T-helper 1 cell (primary cell): ENCODE measurements at places on chromosomes 4 and X.

DNA sequence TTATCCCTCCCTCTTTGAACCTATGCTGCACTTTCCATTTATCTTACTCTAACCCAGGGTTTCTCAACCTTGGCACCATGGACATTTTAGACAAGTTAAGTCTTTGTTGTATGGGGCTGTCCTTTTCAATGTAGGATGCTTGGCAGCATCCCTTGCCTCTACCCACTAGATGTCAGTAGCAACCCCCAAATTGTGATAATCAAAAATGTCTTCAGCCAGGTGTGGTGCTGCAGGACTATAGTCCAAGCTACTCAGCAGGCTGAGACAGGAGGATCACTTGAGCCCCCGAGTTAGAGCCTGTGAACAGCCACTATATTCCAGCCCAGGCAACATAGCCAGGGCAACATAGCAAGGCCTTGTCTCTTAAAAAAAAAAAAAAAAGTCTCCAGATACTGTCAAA, 7.0 kb downstream of the LRCH2 start:
- no peak for DNase-seq

- no peak for DNase-seq
Measured at GRCh38 chr4:156962528-156962974, 9.0 kb downstream of the PDGFC start.

DNA sequence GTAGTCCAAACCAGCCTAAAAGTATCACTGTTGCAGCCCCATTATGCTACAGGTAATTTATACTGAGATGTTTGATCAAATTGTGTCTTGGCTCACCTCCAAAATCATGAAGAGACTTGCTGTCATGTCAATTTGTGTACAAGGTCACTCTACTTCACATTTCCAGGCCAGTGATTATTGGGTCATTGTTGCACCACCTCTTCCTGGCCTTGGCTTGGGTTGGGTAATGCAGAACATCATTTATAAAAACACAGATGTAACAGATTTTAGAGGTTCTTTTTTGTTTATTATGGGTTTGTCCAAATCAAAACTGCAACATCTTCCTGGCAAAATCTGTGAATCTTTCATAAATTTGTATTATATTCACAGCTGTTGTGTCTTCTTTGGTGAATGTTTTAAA, 459.5 kb downstream of the ANKRD50 start:
- DNase-seq, result no peak

GRCh38 chr4:88219099-88219498, 60.7 kb upstream of the ABCG2 start:
- DNase-seq, result no peak

- no peak for DNase-seq
Measured at GRCh38 chr4:87081826-87082225, 138.6 kb downstream of the KLHL8 start.

- no peak for DNase-seq
Measured at GRCh38 chrX:1870421-1870820, 255.6 kb downstream of the ASMT start.

DNA sequence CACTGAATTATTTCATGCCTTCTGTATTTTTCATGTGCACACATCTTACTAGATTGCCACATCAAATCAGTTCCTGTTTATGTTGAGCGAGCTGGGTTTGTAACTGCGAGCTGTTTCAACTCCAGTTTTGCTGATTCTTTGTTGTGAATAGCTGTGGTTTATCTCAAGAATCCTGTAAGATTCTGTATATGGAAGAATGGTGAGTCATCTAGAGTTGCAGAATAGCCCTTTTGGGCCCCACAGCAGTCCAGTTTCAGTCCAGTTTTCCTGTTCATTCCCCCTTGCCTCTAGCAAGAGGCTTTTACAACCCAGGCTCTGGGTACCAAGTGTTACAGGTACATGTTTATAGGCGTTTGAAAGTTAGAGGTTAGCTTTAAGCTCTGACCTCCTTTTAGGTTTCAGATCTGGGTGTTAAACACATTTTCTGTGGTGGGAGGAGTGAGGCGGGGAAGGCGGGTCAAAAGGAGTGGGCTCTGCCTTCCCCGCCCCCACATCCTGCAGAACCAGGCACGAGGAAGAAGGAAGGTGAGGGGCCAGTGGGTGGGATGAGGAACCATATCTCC, 32.7 kb downstream of the TBC1D14 start:
- peak; percentile 76 for DNase-seq

GRCh38 chr4:169238445-169238844, 32.3 kb downstream of the SH3RF1 start:
- DNase-seq, result no peak

- DNase-seq, result no peak
Measured at GRCh38 chr4:142663828-142664227, 182.3 kb downstream of the INPP4B start.

DNA sequence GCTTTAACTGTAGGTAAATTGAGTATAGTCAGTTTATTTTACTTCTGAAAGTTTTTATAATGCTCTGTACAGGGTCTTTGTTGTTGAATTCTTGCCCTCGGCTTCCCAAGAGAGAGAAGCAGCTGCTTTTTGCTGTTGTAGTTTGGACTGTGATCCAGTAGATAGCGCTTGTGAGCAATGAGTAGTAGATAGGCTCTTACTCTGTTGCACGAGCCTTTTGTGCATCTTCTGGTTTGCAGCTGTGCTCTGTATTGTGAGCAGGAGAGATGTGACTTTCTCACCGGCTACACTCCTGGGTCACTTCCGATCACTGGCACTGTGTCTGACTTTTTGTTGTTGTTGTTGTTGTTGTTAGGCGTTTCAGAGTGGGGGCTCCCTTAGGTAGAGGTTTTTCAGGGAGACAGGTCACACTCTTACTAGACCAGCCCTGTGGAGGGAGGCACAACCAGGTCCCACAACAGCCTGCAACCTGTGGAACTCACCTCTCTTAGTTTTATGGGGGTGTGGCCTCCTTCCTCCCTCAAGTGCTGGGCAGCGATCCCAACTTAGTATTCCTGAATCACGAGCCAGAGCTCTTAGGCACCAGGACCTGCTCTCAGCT, 822.1 kb upstream of the GALNTL6 start:
- no peak for DNase-seq

DNA sequence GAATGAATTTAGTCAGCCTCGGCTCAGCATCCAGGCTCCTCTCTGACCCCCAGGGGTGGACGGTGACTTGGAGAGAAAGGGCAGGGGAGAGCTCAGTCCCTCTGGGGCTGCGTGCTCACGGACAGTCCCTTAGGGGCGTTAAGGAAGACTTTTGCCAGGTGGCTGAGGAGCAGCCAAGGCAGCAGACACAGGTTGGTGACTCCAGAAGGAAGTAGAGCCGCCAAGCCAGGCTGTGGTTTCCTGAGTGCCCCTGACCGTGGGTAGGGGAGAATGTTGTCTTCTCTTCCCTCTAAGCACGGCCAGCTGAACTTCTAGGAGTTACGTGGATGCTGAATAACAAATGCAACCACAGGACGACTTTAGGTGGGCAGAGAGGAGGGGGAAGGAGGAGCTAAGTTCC, 91.0 kb upstream of the MTM1 start:
- DNase-seq, result no peak

DNA sequence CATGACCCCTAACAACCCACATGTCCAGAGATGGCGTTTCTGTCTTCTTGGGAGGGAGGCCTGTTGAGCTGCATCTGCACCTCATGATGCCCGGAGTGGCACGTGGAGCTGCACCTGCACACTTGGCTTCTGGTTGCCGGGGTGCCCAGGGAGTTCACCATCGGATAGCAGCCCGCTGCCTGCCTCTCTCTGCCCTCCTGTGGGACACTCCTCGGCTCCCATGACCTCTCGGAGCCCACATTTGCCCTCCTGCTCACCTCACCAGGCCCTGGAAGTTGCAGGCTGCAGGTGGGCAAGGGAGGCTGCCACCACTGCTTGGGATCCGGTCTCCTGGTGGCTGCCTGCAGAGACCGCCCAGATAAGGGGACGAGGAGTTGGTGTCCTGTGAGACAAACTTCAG, 74.1 kb downstream of the TRAPPC11 start:
- DNase-seq, result no peak

- no peak for DNase-seq
Measured at GRCh38 chr4:118344801-118345200, 8.0 kb downstream of the PRSS12 start.

DNA sequence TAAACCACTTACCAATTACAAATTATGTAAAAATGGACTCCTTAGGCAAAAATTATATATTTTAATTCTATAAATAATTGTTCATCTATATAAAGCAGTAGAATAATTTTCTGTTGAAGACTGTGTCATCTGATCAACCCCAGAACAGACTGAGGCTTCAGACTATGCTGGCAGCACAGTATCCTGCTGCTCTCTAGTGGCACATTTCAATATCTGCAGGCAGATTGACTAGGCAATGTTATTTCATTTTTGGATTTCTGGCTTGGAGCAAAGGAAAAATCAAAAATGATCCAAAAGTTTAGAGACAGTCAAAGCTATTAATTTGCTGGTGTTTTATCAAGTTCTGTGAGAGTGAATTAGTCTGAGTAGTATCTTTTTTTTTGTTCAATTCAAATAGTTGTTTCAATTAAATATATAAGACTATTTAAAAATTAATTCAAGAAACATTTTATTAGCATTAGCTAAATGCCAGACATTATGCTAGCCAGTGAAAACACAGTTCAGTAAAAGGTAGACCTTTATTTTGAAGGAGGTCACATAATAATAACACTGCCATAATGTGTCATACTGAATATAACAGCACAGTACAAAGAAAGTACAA, 21.3 kb upstream of the SULT1E1 start:
- no peak for DNase-seq

DNA sequence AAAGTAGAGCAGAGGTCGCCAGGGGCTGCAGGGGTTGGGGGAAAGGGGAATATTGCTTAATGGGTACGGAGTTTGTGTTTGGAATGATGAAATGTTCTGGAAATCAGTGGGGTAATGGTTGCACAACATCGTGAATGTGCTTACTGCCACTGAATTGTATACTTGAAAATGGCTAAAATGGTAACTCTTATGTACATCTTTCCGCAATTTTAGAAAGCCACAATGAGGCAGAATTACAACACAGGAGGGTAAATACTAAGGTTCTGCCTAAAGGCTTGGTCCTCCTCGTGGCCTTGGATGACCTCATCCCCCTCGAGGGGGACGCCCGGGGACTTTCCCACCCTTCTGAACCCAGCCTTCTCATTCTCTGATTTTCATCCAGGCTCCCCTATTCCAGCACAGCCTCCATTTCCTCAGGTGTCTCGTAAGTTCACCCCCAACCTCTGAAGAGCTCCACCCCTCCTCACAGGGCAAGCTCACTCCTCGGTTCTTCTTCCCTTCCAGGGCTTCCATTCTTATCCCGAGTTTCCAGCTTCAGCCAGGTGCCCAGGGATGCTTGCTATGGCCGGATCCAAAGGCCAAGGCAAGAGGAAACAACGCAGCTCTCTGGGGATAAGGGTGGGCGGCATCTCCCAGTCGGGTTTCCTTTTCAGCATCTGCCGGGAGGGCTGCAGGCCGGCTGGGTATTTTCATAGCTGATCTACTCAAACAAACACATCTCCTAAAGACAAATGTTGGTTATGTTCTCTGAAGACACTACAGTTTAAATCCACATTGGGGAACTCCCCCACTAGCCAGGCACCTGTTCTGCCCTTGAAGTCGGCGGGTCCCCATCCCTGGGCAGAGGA, 71.3 kb upstream of the ACSL1 start:
- no peak for DNase-seq

- DNase-seq, result no peak
Measured at GRCh38 chr4:8191136-8191747, 7.8 kb upstream of the SH3TC1 start.

- DNase-seq, result no peak
Measured at GRCh38 chrX:16100673-16101072, 22.7 kb upstream of the GRPR start.

- DNase-seq, result no peak
Measured at GRCh38 chr4:38230821-38231563, 270.8 kb downstream of the PTTG2 start.

GRCh38 chr4:159922119-159922518, 819.2 kb downstream of the RAPGEF2 start:
- no peak for DNase-seq

DNA sequence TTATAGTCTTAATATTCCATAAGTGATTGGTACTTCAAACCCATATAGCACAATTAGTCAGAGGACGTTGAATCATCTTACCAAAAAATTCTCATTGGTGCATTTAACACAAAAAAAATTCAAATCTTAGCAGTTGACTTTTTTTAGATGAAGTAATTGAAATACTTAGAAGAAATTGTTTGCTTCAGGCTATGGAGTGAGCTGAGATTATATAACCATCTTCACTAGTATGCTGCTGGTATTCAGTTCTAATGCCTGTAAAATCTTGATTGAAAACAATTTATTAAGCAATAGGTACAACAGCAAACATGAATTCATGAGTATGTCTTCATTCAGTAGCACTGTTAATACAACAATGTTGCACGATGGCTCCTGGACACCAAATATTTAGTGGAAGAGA, 250.0 kb downstream of the GPM6A start:
- no peak for DNase-seq

GRCh38 chrX:112760697-112761096, 79.9 kb downstream of the AMOT start:
- DNase-seq, result no peak

GRCh38 chr4:88709989-88710388, 12.4 kb upstream of the NAP1L5 start:
- no peak for DNase-seq

GRCh38 chr4:82644734-82645126, 82.9 kb upstream of the TMEM150C start:
- DNase-seq, result no peak

DNA sequence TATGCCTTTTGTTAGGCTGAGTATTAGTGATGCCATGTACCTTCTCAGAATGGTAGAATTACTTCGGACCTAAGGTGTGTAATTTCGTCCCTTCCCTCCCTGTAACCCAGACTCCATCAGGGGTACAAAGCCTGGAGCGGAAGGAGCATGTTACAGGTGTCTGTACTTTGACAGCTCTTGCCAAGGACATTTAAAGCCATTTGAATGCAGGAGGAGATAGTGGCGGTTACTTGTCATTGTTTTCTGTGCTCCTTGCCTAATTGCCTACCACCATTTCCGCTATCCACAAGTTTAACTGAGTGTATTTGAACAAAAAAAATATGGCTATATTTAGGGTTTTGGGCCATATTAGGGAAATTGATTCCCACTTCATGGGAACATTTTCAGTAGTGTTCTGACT, 1.8 kb downstream of the FNIP2 start:
- no peak for DNase-seq

- no peak for DNase-seq
Measured at GRCh38 chr4:112973750-112974251, 75.7 kb upstream of the ANK2 start.

DNA sequence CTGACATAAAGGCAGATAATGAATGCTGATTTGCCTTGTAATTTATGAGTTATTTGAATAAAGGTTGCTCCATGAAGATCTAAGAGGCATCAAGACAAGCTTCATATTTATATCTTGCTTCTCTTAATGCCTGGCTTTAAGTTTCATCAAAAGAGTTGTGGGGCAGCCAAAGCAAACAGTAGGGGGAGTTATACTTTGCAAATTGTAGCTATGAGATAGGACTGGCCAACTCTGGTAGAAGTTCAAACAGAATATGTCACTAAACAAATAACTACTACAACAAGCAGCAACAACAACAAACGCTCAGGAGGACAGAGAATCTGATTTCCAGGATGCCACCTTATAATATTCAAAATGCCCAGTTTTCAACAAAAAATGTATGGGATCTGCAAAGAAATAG, 69.1 kb upstream of the PLAC1 start:
- DNase-seq, result no peak
